ENCODE measurements at places on chromosomes 2 and 18. TPM values are rescaled to one million over a fixed set of nuclear protein-coding genes. Genes with fewer than 3 reads are reported as not detected.
A peak's percentile ranks its signal among the peaks of the same experiment; 100 is the strongest.

DNA sequence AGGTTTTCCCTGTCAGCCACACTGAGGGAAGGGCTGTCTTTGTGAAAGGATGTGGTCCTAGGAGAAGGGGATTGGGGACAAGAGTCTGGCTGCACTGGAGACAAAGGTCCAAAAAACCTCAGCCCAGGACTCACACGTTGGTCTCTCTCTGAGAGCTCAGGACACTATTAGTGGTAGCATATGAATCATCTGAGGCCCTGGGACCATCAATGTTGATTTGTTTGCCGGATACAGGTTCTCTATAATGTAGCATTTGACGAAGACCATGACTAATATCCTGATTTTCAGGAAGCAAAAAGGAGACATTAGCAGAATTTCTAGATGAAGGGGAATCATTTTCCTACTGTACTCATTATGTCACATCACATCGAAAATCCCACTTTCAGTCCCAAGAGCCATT lies 22.2 kb upstream of the DNAH6 start:
- DNase-seq = no peak

GRCh38 chr18:50803592-50803991 lies 16.2 kb downstream of the MRO start:
- DNase-seq = no peak

- DNase-seq = no peak
Measured at GRCh38 chr2:79801082-79801481, 288.2 kb downstream of the CTNNA2 start.

GRCh38 chr2:18901242-18901641 lies 311.9 kb upstream of the NT5C1B start:
- peak; percentile 70 for DNase-seq

The SEC11C gene
- total RNA-seq = 13.2 TPM

The LIPG gene
- 3.2 TPM for total RNA-seq

The CD8B2 gene
- not detected for total RNA-seq

The PID1 gene
- 13.0 TPM for total RNA-seq
